Ammon's horn (tissue), 1 donor: ENCODE measurements at places on chromosomes 3 and 15.

GRCh38 chr15:70443486-70444273, 319.7 kb downstream of the UACA start:
- DNase-seq = no peak

DNA sequence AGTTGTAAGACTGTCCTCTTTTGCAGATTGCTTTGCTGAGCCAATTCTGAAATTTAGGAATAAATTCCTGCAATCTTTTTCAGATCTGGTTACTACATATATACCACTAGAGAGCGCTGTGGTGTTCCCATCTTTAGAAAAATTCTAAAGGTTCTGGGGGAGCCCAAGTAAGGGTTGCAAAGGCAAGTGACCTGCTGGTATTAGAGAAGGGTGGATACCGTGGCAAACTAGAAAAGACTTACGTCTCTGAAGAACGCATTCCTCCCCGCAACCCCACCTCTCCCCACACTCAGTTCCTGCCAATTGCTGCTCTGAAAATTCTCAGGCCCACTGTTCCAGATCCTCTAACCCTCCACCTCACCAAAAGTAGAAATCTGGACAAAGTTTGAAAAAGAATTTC, 48.5 kb downstream of the EFHB start:
- peak; percentile 25 for DNase-seq

GRCh38 chr3:94431876-94432570, 369.2 kb downstream of the NSUN3 start:
- no peak for DNase-seq

- no peak for DNase-seq
These were observed 33.4 kb downstream of the UBXN7 start for GRCh38 chr3:196398782-196399181.

DNA sequence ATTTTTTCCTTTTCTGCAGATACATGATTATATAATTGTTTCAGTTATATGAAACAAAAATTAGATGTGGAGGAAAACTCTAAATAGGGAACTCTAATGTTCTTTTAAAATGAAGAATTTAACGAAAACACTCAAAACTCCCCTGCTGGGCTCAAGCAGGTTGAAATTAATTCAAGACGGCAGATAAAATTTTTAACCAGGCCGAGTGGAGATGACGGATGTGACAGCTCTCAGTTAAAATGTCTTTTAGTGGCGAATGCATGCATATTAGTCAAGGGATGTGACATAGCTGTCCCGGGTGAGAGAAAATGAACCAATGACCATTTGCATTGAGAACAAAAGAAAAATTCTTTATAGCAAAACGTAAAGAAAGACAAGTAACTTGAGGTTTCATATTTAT, 110.1 kb downstream of the ROBO2 start:
- no peak for DNase-seq

- no peak for DNase-seq
These were observed 603.2 kb upstream of the KCNMB2 start for GRCh38 chr3:177932750-177933660.

DNA sequence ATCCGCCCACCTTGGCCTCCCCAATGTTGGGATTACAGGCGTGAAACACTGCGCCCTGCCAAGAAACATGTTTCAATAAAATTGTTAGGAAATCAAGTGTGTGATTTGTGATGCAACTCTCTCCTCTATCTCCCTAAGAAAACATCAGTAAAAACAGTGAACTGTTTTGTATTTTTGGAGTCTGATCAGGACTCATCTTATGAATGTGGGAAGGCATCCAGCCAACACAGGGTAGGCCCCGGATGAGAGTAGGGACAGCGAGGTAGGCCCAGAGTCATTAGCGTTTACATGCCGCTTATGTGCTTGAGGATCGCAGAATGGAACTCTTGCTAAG, 884 bp upstream of the GLYCTK start:
- DNase-seq = no peak

GRCh38 chr3:127455541-127456450, 134.7 kb downstream of the TPRA1 start:
- peak; percentile 72 for DNase-seq

DNA sequence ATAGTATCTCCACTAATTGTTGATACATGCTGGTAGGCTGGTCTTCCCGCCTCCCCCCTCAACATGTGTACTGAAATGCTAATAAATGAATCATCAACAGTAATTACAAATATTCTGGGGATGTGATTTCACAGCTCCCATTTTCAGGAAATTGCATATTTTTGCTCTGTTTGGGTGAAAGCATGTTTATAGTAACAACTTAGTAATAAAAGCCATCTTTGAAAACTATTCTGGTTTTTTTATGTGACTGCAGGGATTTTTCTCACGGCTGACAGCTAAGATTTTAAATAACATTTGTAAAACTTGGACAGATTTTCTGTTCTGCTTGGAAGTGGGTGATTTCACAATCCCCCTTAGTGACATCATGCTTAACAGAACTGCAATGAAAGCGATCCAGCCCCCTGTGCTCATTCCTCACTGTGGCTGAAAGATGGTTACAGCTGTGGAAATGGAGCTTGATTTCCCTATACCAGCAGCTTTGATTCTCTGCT, 25.6 kb upstream of the FAM174B start:
- DNase-seq = peak; percentile 38

GRCh38 chr3:187150599-187150998, 11.3 kb upstream of the RPL39L start:
- no peak for DNase-seq

- DNase-seq = no peak
These were observed 156.7 kb downstream of the KLF13 start for GRCh38 chr15:31483053-31483985.

- peak; percentile 17 for DNase-seq
These were observed 34.6 kb upstream of the FGD5 start for GRCh38 chr3:14784087-14784681.
